ENCODE measurements at places on chromosomes 11 and 22.

DNA sequence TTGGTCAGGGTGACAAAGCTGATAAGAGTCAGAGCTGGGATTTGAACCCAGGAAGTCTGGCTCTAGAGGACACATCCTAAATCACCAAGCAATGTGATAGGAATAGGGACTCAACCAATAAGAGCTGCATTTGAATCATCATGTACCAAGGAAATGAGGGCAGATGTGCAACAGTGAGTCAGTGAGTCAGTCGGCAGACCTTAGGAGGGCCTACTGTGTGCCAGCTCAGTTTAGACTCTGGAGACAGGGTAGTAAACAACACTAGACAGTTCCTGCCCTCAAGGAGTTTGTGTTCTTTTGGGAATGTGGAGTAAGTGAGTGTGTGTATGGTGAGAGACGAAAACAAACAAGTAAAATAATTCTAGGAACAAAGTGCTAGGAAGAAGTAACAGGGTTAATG, 11.2 kb downstream of the IL10RA start:
- DNase-seq = no peak

GRCh38 chr11:113484223-113484622, 9.0 kb upstream of the DRD2 start:
- no peak for DNase-seq

GRCh38 chr11:8355416-8355742, 91.7 kb upstream of the LMO1 start:
- no peak for DNase-seq

GRCh38 chr11:119580081-119580480, 148.9 kb downstream of the NECTIN1 start:
- DNase-seq = no peak

DNA sequence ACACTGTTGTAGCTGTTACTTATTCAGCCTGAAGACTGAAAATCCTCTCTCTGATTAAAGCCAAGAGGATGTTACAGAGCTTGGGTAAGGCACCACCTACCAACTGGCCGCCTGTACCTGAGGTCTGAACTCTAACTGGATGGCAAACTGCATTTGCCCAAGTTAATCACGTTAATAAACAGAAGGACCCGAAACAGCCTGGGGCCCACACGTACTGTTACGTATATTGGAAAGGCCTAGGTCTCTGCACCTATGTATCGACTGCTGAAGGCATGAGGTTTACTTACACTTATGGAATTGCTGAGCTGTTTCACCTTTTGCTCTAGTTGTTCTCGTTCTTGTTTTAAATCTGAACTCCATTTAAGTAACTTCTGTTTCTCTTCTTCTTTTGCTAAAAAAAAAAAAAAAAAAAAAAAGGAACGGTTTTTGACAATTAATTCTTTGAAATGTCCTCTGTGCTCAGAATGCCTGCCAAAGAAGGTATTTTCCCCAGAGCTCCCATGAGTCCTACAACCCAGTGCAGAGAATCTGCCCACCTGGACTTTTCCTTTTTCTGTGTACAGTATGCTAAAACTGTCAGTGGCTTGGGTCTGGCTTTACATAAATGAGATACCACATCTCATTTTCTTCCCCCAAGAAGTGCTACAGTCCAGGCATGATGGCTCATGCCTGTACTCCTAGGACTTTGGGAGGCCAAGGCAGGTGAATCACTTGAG, 13.1 kb downstream of the LARGE2 start:
- no peak for DNase-seq

DNA sequence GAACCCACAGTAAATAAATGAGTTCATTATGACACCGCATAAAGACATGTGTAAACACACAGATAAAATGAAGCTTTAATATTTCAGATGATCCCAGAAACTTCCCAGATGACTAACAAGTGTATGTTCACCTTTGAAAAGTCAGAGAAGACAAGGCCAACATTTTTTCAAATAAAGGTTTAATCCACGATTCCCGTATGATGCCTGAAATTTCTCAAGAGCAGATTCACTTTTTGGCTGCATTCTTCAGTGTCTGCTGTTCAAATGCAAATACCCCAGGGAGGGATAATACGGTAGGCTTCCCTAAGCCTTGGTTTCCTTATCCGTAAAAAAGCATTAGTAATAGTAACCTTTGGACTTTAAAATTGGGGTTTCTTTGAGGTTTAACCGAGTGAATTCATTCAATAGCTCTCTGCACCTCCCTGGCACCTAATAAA, 62.5 kb downstream of the SYTL2 start:
- no peak for DNase-seq

- no peak for DNase-seq
Measured at GRCh38 chr11:134644476-134645456, 232.7 kb upstream of the B3GAT1 start.

GRCh38 chr11:95999711-96000406, 76.0 kb upstream of the MTMR2 start:
- no peak for DNase-seq

DNA sequence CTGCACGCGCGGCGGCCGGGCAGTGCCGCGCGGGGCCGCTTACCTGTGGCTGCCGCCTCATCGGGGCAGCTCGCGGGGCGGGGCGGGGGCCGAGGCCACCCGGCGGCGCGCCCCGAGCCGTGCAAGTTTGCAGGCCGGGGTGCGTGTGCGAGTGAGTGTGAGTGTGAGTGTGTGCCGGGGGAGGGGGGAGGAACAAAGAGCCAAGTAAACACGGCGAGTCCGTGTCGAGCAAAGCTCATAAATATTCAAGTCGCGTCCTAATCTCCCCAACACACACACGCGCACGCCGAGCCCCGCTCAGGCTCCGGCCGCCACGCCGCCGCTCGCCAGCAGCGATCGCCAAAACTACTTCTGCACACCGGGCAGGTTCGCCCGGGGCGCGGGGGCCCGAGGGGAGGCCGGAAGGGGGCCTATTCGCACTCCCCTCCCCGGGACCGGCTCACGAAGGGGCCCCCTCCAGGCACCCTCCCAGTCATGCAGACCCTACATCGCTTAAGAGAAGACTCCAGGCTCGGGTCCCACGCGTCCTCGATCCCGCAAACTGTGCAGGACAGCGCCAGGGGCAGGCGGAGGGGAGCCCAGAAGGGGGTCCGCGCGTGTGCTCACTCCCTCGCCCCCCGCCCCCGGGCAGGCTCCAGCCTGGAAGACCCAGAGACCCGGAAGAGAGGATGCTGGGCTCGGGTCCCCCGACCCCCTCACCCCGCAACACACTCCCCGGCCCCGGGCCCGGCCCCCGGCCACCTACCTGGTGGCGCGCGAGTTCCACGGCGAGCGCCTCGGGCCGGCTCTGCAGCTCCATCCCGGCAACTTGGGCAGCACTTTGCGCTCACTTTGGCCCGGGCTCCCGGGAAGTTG, 827 bp downstream of the PHF21B start:
- no peak for DNase-seq

GRCh38 chr22:39773976-39774539, 119.5 kb downstream of the ENTHD1 start:
- peak; percentile 16 for DNase-seq

- no peak for DNase-seq
Measured at GRCh38 chr22:36335621-36336020, 52.1 kb downstream of the MYH9 start.

- DNase-seq = no peak
Measured at GRCh38 chr11:75802021-75802912, 12.7 kb upstream of the UVRAG start.

GRCh38 chr11:49995565-49995964, 13.2 kb upstream of the OR4C12 start:
- DNase-seq = no peak

GRCh38 chr11:88818978-88819377, 246.8 kb downstream of the GRM5 start:
- DNase-seq = no peak

DNA sequence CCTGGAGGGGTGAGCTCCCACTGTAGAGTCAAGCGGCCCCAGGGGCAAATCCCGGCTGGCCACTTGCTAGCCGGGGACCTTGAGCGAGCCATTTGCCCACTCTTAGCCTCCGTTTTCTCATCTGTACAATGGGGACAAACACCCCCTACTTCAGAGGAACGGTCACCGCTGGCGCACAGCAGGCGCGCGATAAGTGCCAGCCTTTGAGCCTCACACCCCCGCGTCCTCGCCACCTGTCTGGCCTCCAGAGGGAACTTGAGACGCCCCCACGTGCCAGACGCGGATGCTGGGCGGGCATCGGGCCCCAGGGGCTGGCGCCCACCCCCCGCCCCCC, 72.6 kb upstream of the TCF20 start:
- no peak for DNase-seq

- DNase-seq = no peak
Measured at GRCh38 chr11:128687321-128687720, 6.6 kb upstream of the FLI1 start.

DNA sequence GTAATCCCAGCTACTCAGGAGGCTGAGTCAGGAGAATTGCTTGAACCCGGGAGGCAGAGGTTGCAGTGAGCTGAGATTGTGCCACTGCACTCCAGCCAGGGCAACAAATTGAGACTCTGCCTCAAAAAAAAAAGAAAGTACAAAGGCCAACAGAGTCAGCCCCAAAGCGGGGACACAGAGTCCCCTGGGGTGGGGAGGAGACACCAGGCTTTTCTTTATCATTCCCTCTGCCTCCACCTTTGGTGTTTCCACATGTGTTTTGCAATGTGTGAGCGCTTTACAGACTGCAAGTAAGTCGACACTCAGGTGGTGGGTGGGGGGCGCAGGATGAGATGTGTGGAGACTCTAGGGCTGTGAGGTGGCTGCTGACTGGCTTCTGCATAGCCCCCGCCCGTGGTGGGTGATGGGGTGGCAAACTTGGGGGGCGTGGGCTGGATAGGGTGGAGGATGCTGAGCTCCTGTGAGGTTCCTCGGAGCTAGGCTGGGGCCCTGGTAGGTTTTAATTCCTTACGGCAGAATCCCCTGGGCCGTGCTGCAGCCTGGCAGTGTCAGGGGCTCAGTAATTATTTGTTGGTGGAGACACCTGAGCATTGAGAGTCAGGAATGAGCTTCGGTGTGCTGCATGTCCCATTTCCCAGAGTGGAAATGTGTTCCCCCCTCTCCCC, 177.2 kb downstream of the CTTN start:
- no peak for DNase-seq

- no peak for DNase-seq
Measured at GRCh38 chr11:92159931-92160330, 64.7 kb upstream of the FAT3 start.

DNA sequence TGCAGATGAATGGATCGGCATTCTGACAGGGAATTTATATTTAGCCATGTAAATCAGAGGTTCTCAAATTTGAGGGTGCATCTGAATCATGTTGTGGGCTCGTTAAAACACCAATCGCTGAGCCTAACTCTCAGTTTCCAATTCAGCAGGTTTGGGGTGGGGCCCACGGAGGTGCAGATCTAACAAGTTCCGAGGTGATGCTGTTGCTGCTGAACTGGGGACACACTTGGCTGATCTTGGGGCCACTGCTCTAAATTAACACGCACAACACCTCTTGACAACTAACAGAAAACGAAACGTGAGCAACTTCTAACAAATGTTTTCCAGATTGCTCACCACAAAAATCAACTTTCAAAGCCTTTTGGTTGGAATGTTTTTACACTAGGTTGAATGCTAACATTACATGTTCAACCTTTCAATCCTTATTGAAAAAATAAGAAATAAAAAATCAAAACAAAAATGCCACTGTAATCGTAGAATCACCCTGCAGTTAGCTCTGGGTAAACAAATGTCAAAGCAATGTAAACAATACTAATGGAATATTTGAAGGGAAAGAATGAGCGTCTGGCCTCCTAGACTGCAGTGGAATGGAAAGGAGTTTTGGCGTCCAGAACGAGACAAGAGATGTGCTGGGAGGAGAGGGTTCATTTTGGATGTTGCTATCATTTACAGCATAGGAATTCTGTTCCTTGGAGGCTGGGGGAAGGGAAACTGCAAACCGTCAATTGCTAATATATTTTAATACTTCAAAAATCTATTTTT, 68.3 kb upstream of the SLC6A5 start:
- no peak for DNase-seq

DNA sequence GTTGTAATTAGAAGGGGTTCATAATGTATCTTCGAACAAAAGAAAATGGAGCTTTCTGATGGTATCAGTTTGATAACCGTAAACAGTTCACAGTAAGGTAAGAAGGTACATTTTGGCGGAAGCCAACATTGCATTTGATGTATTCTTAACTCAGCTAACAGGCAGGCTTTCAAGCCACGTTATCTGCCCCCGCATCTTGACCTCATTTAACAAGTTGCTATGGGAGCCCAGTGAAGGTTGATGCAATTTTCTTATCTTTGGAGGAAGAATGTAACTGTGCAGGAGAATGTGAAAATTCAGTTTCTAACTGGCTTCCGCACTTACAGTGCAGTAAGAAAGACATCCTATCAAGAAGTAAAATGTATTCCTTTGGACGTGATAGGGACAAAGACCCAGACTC, 110.6 kb downstream of the ETS1 start:
- no peak for DNase-seq

GRCh38 chr11:44351898-44352498, 42.1 kb upstream of the ALX4 start:
- DNase-seq = no peak

DNA sequence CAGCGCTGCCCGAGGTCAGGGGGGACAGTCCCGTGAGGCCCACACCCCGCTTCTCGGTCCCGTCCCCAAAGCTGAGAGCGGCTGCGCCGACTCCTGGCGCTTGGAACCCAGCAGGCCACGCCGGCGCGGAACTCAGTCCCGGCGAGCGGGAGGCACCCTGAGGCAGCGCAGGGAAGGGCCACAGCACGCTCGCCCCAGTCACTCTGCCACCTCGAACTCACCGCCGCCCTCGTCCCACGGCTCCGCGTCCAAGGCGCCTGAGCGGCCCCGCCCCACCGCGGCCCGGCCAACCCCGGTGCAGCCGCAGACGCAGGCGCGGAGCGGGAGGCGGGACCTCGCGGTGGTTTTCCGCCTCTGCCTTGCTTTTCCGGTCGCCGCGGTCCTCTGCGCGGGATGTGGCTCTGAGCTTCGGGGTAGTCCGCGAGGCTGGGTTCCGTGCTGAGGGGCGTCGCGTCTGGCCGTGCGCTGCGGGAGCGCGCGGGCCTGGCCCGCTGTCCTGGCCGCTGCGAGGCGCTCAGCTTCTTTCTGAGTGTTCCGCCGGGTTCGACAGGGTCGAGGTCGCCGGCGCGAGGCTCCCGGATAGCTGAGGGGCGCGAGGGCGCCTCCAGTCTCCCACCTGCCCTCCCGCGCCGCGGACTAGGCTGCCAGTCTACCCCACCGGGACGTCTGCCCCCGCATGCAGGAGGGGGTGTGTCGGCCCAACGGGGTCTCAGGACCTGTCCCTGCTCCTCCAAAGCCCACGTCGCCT, at the start of gene CDPF1:
TSS of gene CDPF1 (minus strand) at position 259 of the 748 bp plus-strand sequence. CDS start 2,009 bp downstream, outside the sequence.
- DNase-seq = peak; percentile 90

DNA sequence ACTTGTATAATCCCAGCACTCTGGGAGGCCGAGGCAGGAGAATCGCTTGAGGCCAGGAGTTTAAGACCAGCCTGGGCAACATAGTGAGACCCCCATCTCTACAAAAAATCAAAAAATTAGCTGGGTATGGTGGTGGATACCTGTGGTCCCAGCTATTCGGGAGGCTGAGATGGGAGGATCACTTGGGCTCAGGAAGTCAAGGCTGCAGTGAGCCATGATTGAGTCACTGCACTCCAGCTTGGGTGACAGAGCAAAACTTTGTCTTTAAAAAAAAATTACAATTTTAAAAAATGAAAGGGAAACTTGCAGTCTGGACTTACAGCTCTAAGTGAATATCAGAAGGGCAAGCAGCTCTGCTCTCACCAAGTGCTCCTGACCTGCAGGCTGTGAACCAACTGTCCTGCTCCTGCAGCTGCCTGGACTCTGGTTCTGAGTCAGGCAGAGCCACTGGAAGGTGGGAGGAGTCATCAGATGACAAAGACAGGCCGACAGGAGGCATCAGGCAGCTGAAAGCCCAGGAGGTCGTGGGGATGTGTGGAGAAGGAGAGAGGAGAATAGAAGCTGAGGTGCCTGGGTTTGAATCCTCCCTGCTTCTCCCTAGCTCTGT, 9.6 kb downstream of the SMTNL1 start:
- DNase-seq = no peak

GRCh38 chr11:134119094-134119493, 50.2 kb downstream of the JAM3 start:
- DNase-seq = no peak
